Lower lobe of right lung (tissue), 2 donors: ENCODE measurements at places on chromosomes 3 and 15. TPM values are rescaled to one million over a fixed set of nuclear protein-coding genes. Genes with fewer than 3 reads are reported as not detected.
A peak's percentile ranks its signal among the peaks of the same experiment; 100 is the strongest.

DNA sequence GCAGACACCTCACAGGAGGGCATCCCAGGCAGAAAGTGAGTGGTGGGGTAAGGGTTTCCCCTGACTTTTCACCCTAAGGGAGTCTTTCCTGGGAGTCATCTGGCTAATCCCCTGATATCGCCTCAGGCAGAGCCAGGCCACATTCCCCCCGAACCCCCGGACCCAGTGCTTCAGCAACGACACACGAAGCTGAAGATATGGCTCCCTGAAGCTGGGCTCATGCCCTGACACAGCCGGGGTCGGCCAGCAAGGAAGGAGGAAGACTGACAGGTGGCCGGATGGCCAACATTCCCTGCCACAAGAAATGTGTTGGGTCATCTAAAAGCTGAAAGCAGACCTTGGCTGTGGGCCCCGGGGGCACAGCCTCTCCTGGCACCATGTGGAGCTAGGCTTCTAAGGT, 14.4 kb downstream of the CHST13 start:
- H3K36me3 ChIP-seq: no peaks in the 10 kb centered on the region
- H3K27me3 ChIP-seq: peaks cover 24% of the 10 kb centered on the region
- no peak overlapping the region for H3K27ac ChIP-seq
- H3K4me3 ChIP-seq: no peak overlapping the region
- peaks cover 8% of the 10 kb centered on the region for H3K4me1 ChIP-seq
- peak; percentile 43 for DNase-seq

BFSP2 gene
- total RNA-seq: not detected

- H3K27me3 ChIP-seq: no peaks in the 10 kb centered on the region
- no peak overlapping the region for H3K4me3 ChIP-seq
- H3K36me3 ChIP-seq: peaks cover 25% of the 10 kb centered on the region
- H3K4me1 ChIP-seq: peaks cover 13% of the 10 kb centered on the region
Observed at GRCh38 chr3:37272741-37273140, 98.4 kb upstream of the LRRFIP2 start.

DNA sequence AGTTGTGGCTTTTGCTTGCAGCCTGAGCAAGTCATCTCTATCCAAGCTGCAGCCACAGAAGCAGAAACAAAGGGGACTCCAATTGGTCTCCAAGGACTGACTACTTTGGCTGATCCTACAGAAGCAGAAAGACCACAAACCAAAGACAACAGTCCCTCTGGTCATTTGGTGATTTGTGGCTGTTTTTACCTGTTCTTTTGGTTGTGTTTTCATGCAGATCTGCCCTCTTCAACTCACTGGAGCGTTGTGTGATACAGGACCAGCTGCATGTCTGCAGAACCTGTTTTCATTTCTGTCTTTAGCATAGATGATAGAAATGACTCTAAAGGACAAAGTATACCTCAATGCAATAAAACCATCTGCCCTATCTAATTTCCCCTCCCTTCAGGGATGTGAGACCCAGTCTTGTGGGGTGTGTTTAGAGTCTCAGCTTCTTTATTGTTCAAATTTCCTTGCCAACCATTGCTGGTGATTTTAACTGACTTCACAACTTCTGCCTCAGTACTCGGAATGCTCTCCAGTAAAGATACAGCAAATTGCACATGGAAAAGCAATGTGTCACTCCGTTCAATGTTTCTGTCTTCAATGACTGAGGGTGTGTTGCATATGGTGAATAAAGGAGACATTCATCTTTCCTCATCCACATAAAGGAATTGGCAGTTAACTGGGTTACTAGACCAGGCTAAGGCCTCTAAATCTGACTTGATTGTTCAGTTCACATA, 48.9 kb upstream of the SLC7A14 start:
- H3K27me3 ChIP-seq: no peaks in the 10 kb centered on the region
- H3K4me1 ChIP-seq: no peaks in the 10 kb centered on the region
- DNase-seq: no peak
- no peak overlapping the region for H3K4me3 ChIP-seq
- no peaks in the 10 kb centered on the region for H3K36me3 ChIP-seq
